ENCODE measurements at places on chromosomes 12 and 14.

- DNase-seq: peak; percentile 25
Measured at GRCh38 chr12:8453021-8453513, 2.7 kb upstream of the CLEC6A start.

DNA sequence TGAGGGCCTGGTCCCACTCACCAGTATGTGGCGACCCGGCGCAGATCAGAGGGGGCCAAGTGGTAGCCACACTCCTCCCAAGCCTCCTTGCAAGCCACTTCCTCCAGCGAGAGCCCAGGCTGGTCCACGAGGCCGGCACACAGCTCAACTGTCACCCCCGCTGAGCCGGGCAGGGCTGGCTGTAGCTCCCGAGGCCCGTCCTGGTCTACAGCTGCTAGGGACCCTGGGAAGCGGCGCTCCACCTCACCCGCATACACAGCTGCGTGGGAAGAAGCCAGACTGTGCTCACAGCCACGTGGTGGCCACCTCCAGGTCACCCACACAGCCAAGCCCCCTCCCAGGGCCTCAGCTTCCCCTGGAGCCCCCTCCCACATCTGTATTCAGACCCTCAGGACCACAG, 4.6 kb downstream of the NUDT14 start:
- DNase-seq: no peak

DNA sequence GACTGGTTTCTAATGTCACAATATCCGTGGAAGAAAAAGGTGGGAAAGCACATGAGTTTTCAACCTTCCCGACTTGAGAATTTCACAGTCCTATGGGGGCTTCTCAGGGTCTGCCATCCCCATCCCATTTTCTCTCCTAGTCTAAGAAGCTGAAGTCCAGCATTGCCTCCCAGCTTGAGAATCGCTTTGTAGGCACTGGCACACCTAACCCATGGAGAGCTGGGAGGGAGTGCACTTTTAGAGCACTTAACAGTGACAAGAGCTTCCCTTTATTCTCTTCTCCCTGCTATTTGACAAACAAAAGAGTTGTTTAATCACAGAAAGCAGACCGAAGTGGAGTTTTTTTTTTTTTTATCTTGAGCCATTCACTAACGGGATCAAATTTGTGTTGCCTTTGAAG, 22.8 kb upstream of the SRRM4 start:
- DNase-seq: no peak

- no peak for DNase-seq
Measured at GRCh38 chr14:67705211-67705610, 3.5 kb downstream of the RDH12 start.

DNA sequence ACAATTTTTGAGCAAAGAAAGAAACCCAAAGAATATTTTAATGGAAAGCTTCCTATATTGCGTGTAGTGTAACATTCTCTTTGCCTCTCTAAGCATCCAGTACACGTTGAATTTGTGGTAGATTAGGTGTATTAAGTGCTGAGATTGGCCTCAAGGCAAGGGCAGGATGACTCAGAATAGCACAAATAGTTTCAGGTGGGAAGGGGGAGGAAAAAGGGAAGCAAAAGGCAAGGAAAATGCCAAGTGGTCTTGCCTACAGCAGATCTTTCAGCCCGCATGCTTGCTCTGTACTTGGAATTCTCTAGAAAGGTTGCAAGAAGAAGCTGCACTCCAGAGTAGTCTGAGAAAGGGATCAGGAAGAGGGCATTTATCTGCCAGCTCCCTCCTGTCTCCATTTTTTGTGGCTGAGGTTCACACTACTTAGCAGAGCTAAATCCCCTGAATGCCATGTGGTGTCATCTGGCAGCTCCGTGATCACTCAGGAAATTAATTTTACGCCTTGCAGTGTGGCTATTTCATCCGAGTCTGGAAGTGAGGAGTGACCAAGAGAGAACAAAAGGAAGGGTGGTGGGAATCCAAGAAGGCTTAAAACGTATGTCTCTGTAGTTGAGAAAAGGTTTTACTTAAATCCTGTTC, 28.5 kb downstream of the CDKN1B start:
- DNase-seq: peak; percentile 95

GRCh38 chr12:80939231-80939950, 1.7 kb upstream of the LIN7A start:
- no peak for DNase-seq

DNA sequence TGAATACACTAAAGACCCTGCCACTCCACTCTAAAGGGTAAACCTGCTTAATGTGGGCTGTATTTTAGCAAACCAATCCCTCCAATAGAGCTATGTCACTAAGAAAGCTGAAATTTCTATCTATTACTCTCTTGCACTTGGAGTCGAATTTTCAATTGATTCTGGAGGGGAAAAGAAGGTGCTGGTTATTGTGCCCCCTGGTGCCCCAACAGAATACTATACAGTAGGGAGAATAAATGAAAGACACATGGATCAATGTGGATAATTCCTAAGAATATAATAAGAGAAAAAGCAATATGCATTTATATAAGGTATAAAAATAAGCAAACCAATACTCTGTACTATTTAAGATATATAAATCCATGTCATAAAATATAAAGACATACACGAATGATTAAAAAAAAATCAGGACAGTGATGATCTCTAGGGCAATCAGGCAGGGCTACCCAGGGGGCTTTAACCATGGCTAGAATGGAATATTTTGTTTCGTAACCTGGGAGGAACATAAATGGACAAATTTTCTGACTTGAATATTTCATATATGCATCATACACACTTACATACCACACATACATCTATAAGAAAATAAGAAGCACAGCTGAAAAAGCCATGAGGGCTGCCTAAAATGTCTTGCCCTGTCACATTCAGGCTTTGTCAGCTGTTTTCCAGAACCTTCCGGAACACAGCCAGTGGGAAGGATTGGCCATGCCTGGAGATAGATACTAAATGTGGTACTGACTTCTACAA, 54.4 kb downstream of the EFCAB11 start:
- peak; percentile 66 for DNase-seq

GRCh38 chr12:125166041-125166440, 100.8 kb downstream of the AACS start:
- no peak for DNase-seq

DNA sequence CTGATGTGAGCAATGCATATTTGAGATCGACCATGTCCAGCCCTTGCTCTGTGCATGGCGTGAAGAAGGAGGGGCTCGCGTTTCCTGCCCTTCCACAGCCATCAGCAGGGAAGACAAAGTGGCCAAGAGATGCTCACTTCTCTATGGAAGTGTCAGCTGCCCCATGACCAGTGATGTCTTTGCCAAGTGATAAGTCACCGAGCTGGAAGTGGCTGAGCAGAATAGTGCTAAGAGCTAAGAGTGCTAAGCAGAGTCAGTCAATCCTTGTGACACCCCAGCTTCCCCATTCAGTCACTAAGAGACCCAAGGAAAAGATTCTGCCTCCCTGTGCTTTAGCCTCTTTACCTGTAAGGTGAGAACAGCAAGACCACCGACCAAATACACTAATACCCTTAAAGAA, 50.5 kb upstream of the CEP83 start:
- no peak for DNase-seq

GRCh38 chr14:96233661-96234060, 22.3 kb upstream of the BDKRB1 start:
- DNase-seq: no peak

DNA sequence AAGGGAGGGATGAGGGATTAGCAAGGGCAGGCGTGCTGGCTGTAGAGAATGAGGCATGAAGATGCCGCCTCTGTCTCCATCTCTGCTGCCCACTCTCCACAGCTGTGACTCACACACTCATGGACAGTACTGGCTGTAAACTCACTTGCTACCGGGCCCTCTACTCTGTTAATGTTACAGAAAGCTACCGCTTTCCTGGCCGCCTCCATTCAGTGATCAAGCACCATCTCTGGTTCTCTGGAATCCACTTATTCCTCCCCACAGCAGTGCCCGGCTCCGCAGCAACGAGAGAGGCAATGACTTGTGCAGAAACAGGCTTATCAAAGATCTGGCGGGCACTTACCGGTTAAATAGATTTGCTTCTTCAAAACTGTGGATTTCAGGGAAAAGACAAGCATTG, 34.8 kb downstream of the AMN start:
- DNase-seq: no peak

DNA sequence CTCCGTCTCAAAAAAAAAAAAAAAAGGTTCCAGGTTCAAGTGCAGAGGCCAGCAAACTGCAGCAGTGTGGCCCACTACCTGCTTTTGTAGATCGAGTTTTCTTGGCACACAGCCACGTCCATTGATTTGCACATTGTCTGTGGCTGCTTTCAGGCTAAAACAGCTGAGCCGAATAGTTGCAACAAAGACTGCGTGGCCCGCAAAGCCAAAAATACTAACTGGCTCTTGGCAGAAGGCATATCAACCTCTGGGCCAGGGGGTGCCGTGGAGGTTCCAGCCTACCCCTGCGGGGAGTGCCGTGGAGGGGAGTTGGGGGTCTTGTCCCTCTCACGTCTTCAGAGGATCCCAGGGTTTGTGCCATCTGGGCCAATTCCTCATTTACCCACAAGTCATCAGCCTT, 170.1 kb downstream of the ADGRD1 start:
- no peak for DNase-seq

Measured in trophoblast cell (in vitro differentiated cells and primary cell).